ENCODE measurements at places on chromosomes 16 and 17.
A peak's percentile ranks its signal among the peaks of the same experiment; 100 is the strongest.

DNA sequence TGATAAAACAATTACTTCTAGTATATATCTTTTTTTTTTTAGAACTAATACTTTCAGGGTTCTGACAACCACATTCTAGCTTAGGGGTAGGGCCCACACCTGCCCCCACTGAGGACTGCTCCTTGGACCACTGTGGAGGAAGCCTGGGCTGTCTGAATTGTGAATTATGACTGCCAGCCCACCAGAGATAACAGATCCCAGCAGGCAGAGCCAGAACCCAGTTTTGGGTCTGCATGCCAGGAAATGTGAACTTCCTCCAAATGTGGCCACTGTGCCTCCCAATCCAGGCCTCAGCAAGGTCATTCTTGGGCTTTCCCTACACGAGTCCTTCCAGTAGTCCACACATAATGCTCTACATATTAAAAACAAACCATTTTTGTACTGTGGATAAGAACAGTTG, 15.9 kb downstream of the VEZF1 start:
- DNase-seq, result no peak

DNA sequence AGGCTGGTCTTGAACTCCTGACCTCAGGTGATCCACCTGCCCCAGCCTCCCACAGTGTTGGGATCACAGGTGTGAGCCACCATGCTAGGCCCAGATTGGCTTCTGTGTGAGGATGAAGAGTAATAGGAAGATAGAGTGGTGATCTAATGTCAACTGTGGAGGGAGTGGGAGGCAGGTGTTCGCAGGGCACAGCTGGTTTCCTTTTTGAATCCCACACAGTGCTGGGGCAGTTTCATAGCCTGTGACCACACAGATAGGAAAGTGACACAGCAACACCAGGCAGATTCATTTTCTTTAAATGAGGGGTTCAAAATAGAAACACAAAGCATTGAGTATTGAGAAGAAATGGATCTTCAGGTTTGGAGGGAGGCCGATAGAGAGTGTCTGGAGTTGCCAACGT, 540.3 kb downstream of the WWOX start:
- no peak for DNase-seq

GRCh38 chr17:11565591-11565990, 32.7 kb upstream of the DNAH9 start:
- DNase-seq, result no peak

GRCh38 chr17:33024688-33025486, 33.2 kb downstream of the SPACA3 start:
- DNase-seq, result no peak

DNA sequence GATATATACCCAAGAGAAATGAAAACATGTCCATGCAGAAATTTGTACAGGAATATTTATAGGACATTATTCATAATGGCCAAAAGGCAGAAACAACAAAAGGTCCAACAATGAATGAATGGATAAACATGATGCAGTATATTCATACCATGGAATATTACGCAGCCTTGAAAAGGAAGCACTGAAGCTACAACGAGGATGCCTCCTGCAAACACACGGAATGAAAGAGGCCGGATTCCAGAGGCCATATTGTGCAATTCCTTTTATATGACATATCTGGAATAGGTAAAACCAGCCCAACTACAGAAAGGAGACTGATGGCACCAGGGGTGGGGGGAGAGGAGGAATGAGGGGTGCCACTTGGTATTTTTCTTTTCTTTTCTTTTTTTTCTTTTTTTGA, 14.5 kb upstream of the CHMP6 start:
- no peak for DNase-seq

GRCh38 chr16:11547118-11547916, 39.4 kb downstream of the LITAF start:
- DNase-seq, result no peak

DNA sequence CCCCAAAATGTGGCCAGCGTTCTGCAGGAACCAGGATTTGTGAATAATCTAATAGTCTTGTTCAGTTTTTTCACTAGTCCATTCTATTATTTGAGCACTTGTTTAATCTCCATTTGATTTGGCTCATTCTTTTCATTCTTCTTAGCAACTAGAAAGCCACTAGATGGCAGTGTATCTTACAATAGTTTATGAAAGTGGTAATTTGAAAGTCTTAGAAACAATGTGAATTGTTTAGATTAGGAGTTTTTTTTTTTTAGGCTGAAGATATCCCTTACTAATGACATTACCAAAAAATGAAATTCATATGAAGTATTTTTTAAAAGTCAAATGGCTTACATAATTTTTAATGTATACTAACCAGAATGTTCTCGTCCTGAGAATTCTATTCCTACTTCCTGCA, 6.7 kb downstream of the ERI2 start:
- DNase-seq, result peak; percentile 11

DNA sequence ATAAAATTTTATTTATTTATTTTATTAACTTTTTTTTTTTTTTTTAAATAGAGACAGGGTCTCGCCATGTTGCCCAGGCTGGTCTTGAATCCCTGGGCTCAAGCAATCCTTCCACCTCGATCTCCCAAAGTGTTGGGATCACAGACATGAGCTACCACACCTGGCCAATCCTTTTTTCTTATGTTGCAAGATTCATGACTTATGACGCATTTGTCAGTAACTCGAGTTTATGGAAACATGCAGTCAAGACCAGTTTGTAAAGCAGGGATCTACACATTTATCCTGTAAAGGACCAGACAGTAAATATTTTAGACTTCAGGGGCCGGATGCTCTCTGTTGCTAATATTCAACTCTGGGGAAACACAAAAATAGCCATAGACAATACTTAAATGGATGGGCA, 9.4 kb upstream of the MAP2K6 start:
- DNase-seq, result no peak

DNA sequence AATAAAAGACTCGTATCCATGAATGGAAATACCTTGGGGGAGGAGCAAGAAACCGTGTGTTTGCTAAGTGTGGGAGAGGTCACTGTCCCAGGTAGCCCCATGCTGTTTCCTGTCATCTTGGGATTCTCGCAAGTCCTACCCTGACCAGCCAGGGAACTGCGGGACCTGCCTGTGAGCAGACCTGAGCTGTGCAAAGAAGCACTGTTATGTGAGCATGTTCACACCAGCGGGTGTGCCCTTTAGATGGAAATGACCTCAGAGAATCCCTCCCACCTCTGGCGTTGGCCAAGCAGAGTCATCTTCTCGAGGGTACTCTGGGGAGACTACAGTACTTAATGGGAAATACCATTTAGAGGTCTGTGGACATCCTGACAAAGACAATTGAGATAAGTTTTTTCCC, 127.0 kb upstream of the MON1B start:
- peak; percentile 19 for DNase-seq

GRCh38 chr17:69445132-69445531, 30.6 kb downstream of the MAP2K6 start:
- DNase-seq, result no peak

GRCh38 chr17:6755731-6756184, at the start of gene XAF1:
Gene XAF1 (plus strand): TSS chr17:6756046. CDS start chr17:6756079, 33 bp downstream.
- DNase-seq, result no peak

- no peak for DNase-seq
Measured at GRCh38 chr16:72862090-72862489, 185.8 kb downstream of the ZFHX3 start.

GRCh38 chr17:19332371-19333131, 30.0 kb downstream of the B9D1 start:
- no peak for DNase-seq

- DNase-seq, result no peak
Measured at GRCh38 chr17:27216836-27217235, 77.1 kb upstream of the WSB1 start.

DNA sequence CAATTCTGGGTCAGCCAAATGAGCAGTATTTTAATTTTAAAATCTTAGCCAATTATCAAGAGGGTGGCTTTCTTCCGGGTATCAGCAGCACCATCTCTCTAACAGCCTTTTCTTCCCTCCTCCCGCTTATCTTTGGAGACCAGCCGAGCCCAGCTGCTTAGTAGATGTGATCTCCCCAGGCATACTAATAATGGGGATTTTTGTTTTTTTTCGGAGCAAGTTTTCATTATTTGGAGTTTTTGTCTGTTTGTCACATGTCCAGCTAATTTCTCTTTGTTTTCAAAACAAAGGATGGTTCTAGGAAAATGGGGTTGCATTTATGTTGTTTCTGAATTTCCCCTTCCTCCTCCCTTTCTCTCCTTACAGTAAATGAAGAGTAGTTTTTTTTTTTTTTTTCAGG, 170.5 kb upstream of the MPHOSPH6 start:
- DNase-seq, result no peak

GRCh38 chr17:80790981-80791742, 200.5 kb upstream of the CHMP6 start:
- no peak for DNase-seq

GRCh38 chr17:70070305-70071027, 4.6 kb upstream of the KCNJ16 start:
- DNase-seq, result no peak

DNA sequence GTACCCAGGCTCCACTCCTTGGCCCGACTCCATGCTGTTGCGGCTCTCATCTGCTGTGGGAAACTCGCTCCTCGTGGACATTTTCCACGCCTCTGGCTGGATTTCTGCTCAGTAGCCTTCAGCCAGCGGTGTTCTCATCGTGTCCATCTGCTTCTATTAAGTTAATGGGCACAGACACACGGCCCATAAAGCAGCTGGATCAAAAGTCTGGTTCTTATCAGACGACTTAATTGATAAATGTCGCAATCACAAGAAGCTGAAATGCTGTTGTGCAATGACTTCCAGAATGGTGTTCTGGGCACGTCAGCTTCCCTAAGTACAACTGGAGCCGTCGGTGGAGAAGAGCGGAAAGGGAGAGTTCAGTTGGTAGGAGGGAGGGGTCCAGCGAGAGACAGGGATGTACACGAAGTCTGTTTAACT, 211.7 kb upstream of the CHMP6 start:
- DNase-seq, result no peak

GRCh38 chr17:38563362-38564253, 42.1 kb downstream of the SRCIN1 start:
- DNase-seq, result peak; percentile 77

- DNase-seq, result no peak
Measured at GRCh38 chr17:42358434-42358833, 29.8 kb downstream of the STAT3 start.

DNA sequence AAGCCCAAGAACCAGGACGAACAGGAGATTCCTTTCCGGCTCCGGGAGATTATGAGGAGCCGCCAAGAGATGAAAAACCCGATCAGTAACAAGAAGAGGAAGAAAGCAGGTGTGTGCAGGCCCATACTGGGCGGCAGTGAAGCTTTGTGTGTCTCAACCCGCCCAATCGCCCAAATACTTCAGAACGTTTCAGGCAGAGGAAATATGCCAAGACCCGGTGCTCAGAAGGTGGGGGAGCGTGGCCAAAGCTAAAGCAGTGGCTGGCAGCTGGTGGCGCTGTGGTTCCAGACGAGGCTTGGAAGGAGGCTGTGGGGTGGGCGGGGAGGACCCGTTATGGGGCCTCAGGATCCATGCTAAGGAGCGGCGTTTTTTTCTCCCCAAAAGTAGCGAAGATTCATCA, 1.2 kb downstream of the CCDC137 start:
- no peak for DNase-seq

DNA sequence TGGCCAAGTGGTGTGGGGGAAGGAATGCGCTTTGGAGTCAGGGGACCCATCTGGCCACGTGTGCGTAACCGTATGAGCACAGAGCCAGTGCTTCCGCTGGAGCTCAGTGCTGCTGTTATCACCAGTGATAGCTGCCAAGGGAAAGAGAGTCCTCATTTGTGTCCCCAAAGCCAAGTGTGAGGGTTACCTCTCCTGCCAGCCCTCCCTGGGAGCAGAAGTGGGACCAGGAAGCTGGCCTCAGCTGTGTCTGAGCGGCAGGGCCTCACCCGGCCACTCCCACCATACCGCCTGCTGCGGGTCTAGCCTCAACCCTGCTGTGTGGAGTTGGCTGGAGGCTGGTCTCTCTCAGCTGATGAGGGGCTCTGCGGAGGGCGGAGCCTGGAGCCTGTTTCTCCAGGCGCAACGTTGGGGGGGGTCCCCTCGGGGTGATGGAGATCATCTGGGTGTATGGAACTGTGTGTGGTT, 44.5 kb downstream of the MEAK7 start:
- no peak for DNase-seq

DNA sequence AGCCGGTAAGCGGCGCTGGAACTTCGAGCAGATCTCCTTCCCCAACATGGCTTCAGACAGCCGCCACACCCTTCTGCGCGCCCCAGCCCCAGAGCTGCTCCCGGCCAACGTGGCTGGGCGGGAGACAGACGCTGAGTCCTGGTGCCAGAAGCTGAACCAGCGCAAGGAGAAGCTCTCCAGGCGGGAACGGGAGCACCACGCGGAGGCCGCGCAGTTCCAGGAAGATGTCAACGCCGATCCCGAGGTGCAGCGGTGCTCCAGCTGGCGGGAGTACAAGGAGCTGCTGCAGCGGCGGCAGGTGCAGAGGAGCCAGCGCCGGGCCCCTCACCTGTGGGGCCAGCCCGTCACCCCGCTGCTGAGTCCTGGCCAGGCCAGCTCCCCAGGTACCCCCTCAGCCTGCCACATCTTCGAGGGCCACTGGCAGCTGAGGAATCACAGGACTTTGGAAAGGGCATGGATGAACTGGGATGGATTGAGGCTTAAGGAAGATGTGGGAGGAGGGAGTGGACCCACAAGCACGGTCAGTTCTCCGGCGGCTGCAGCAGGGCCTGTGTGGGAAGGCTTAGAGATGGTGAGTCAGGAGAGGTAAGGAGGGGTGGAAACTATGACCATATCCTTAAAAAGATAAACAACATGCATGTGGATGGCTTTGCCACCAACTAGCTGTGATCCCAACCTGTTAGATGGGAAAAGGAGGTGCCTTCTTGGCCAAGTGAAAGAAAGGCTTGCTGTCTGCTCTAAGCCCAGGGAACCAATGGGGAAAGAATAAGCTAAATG, 3.4 kb upstream of the LLGL2 start:
- DNase-seq, result no peak

- no peak for DNase-seq
Measured at GRCh38 chr17:77204536-77204935, 63.8 kb downstream of the SEC14L1 start.

- no peak for DNase-seq
Measured at GRCh38 chr17:42692489-42692888, 10.2 kb downstream of the CNTNAP1 start.

DNA sequence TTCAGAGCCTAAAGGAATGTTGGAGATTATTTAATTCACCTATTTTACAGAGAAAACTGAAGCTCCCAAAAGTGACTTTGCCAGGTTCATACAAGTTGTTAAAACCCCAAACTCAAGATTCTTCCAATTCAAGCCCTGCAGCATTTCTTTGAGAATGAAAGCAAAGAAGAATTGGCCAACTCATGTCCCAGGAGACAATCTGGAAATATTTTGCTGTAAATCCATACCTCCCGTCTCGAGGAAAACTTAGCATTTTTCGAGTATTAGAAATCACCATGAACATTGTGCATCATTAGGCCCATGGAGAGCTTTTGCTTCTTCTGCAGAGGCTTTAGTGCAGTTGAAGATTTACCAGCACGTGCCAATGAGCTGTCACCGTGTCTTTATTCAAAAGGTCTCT, 176.4 kb upstream of the KCNJ16 start:
- no peak for DNase-seq

GRCh38 chr17:63246344-63246743, 199.8 kb downstream of the CYB561 start:
- DNase-seq, result no peak

GRCh38 chr16:57145046-57146021, 40.5 kb downstream of the PSME3IP1 start:
- no peak for DNase-seq

GRCh38 chr16:23506606-23506994, 3.7 kb downstream of the GGA2 start:
- DNase-seq, result no peak

GRCh38 chr17:28274591-28275265, 44.3 kb upstream of the TMEM97 start:
- DNase-seq, result no peak

All from iPS-NIHi11 (cell line).